Upper lobe of right lung (tissue), 1 donor: ENCODE measurements at places on chromosomes 7 and 10. TPM values are rescaled to one million over a fixed set of nuclear protein-coding genes. Genes with fewer than 3 reads are reported as not detected.

DNA sequence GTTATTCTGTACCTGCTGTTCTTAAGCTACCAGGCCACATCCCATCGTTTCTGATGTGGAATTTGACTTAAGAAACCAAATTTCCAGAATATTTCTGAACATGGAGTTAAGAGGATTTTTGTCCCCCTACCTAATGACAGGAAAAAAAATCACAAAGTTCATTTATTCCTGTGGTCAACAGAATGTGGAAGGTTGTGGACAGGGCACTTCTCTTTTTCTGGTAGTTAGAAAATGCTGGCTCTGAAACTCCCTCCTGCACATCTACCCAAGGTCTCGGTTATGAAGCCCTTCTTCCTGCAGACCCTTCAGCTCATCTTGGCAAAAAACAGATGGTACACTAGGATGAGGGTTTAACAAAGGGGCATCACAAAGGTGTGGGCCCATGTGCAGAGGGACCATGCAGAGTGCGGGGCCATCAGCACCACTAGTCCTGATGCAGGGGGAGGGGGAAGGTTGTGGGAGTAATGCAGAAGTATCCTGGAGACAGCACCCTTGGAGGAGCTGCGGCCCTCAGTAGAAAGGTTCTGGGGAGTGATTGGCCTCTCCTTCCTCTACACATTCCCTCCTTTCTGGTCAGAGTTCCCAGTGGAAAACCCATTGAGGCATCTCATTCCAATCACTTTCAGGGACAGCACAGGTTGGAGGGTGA is 9.8 kb downstream of the ALOX5 start:
- H3K27me3 ChIP-seq = no peaks in the 10 kb centered on the region
- no peak overlapping the region for H3K4me3 ChIP-seq
- H3K4me1 ChIP-seq = no peaks in the 10 kb centered on the region
- peaks cover 4% of the 10 kb centered on the region for H3K36me3 ChIP-seq
- no peak overlapping the region for H3K27ac ChIP-seq
- DNase-seq = no peak

DNA sequence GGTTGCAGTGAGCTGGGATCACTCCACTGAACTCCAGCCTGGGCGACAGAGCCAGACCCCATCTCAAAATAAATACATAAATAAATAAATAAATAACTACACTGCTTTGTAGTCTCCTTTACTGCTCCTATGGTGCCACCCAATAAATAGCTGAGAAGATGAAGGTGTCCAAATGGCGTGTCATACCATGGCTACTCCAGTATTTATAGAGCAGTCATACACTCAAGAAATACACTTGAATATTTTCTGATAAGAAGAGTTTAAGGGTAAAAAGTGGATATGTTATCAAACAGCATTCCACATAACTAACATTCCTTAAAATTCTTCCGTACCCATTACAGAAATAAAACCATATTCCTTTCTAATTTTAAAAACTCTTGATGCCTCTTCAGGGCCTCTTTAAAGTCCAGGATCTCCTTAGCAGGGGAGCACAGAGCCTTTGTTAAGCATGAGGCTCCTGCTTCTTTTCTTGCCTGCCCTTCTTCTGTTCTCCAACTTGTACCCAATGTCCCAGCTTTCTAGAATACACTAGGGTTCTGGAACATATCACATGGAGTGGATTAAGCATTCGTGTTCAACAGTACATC is 7.9 kb upstream of the SAR1A start:
- no peaks in the 10 kb centered on the region for H3K36me3 ChIP-seq
- no peaks in the 10 kb centered on the region for H3K27me3 ChIP-seq
- no peak overlapping the region for H3K4me3 ChIP-seq

- DNase-seq = no peak
- H3K4me3 ChIP-seq = no peak overlapping the region
- H3K27me3 ChIP-seq = no peaks in the 10 kb centered on the region
- no peaks in the 10 kb centered on the region for H3K4me1 ChIP-seq
- no peaks in the 10 kb centered on the region for H3K36me3 ChIP-seq
- H3K27ac ChIP-seq = no peak overlapping the region
These were observed 9.7 kb upstream of the GDF10 start for GRCh38 chr10:47290338-47290737.

DNA sequence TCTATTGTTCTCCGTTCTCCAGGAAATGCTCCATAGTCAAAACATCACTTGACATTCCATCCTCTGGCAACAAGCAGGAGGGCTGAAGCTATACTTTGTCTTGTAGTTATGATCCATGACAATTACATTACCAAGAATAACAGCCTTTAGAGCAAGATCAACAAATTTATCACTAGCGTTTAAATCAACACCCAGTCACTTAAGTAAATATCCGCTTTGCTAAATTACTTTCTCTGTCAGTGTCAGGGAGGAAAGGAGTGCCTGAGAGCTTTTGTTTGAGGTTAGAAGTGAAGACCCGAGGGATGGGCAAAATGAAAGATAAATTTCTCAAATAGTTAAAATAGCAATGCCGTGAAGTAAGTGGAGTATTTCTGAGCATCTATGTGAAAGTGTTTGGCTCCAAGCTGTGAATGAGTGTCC is 236.1 kb upstream of the BMPER start:
- no peak for DNase-seq
- H3K4me3 ChIP-seq = no peak overlapping the region
- no peaks in the 10 kb centered on the region for H3K27me3 ChIP-seq
- H3K36me3 ChIP-seq = no peaks in the 10 kb centered on the region
- no peak overlapping the region for H3K27ac ChIP-seq
- no peaks in the 10 kb centered on the region for H3K4me1 ChIP-seq

CTAGE6 gene
- 0.52 TPM for total RNA-seq

- no peaks in the 10 kb centered on the region for H3K27me3 ChIP-seq
- H3K27ac ChIP-seq = no peak overlapping the region
- no peak for DNase-seq
- H3K36me3 ChIP-seq = no peaks in the 10 kb centered on the region
- H3K4me1 ChIP-seq = no peaks in the 10 kb centered on the region
- no peak overlapping the region for H3K4me3 ChIP-seq
These were observed 20.5 kb downstream of the OTUD1 start for GRCh38 chr10:23459308-23459939.

DNA sequence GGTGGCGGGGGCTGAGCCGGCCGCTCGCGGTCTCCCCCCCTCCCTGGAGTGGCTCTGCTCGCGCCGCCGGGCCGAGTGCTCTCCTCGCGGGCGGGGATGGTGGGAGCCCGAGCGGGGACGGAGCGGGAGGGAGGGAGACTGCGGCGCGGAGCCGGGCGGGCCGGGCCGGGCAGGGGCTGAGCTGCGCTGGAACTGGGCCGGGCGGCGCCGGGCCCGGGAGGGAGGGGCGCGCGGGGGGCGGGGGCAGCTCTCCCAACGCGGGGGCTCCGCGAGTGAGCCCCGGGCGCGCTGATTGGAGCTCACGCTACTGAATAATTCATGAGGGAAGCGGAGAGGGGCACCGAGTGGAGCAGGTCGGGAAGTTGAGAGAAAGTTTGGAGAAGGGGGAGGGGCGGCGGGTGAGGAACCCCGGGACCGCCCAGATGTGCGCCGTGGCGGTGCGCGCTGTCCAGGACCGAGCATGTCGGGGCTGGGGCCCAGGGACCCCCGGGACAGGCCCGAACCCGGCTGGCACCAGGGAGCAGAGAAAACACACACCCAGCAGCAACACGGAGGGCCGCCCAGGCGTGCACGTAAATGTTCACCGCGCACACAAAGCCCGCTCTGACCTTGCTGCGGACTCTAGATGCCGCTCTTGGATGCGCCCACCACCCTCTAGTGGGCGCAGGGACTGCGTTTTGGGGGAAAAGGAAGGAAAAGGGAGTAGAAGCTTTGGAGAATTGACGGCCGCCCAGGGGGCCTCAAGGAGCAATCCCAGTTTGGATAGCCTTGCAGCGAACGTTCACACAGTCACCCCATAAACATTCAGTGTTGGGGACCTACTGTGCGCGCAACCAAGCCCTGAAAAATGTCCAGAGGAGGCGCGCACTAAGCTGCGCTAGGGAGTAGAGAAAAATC is at the start of gene EPHB4:
EPHB4 (minus strand) TSS at position 194 of the 897 bp plus-strand sequence. CDS start 493 bp downstream, outside the sequence.
- H3K27me3 ChIP-seq = no peaks in the 10 kb centered on the region
- H3K36me3 ChIP-seq = peaks cover 14% of the 10 kb centered on the region

TMEM273 gene
- total RNA-seq = 63.1 TPM

DNA sequence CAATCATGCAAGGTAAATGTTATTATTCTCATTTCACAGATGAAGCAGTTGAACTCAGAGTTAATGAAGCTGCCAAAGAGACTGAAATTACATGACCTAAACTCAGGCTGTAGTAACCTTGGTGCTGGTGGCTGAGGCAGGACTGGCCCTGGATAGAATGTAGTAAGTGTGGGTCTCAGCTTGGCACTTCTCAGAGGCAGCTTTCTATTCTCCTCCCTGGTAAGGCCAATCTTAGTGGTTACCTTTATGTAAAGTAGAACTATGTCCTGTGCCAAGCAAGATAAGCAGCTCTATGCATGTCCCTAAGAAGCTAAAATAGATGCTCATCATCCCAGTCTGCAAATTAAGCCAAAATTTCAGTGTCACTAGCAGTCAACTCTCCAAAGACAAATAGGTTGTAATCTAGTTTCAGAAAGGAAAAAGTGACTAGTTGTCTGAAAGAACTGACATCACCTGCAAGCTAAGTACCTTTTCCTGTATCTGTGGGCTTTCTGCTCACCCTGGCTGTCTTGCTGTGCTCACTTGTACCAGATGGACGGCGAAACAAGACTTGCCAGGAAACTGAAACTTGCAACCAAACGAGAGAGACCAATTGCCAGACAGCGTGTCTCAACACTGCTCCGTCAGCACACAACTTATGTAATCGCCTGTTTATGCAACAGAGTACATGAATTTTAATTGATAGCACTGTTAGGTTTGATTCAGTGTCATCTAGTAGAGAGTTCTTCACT is 43.7 kb downstream of the CH25H start:
- no peak for DNase-seq
- no peaks in the 10 kb centered on the region for H3K27me3 ChIP-seq
- no peak overlapping the region for H3K27ac ChIP-seq
- H3K36me3 ChIP-seq = no peaks in the 10 kb centered on the region
- peak overlapping the region; percentile 8 for H3K4me3 ChIP-seq

GRCh38 chr10:133024704-133025557 is 62.8 kb upstream of the ADGRA1 start:
- H3K27me3 ChIP-seq = peaks cover 11% of the 10 kb centered on the region
- DNase-seq = no peak
- no peaks in the 10 kb centered on the region for H3K36me3 ChIP-seq
- H3K4me3 ChIP-seq = no peak overlapping the region

LIPN gene
- 1.0 TPM for total RNA-seq

DNA sequence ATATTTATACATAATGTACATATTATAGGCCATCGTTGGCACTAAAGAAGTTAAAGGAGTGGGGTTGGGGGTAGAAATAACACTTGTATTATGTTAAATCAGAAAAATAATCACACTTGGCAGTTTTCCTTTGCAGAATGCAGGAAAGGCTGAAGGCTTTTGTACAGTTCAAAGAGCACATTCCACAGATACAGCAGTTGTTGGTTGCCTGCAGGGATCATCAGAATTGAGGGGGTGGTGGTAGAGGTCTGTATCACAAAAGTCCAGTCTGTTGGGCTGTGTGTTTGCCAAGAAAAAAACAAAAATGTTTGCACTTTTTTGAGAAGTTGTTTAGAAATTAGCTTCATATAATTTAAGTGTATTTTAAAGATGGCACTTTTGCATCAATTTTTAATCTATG is 231.8 kb upstream of the FOXP2 start:
- no peaks in the 10 kb centered on the region for H3K36me3 ChIP-seq
- no peak overlapping the region for H3K4me3 ChIP-seq
- no peaks in the 10 kb centered on the region for H3K4me1 ChIP-seq
- no peaks in the 10 kb centered on the region for H3K27me3 ChIP-seq

DNA sequence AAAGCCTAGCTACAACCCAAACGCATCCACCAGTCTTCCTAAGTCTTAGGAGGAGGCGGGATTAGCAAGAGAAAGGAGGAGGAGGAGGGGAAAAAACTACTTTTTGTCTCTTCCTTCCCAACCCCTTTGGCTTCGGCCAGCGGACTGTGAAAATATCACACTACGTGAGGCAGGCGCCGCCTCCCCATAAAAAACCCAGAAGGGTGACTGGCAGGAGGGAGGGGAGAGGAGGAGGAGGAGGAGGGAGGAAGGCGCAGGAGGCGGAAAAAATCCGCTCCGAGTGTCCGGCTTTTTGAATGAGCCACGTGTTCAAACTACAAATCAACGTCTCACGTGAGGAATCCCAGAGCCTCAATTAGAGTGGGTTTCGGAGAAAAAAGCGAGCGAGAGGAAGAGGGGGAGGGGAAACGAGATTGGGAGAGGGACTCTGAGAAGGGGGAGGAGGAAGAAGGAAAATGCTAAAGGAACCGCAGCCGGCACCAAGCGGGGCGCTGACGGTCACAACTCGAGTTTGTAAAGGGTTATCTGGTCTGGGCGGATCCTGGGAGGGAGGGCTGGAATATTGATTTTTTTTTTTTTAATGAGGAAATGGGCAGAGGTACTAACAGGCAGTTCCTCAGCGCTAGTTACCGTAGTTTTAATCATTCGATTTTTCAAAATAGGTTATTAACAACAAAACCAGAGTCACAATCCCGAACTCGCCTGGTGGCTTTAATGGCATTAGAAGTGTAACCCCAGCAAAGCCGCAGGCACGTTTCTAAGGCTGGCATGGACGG is at the start of gene IGF2BP3:
IGF2BP3 (minus strand) TSS at position 162 of the 776 bp plus-strand sequence. CDS start 381 bp downstream, outside the sequence.
- DNase-seq = no peak
- H3K36me3 ChIP-seq = no peaks in the 10 kb centered on the region
- no peak within 1 kb of the TSS for H3K27ac ChIP-seq
- H3K27me3 ChIP-seq = peaks cover 99% of the 10 kb centered on the region
- peak within 1 kb of the TSS; percentile 33 for H3K4me3 ChIP-seq

PPP2R2D gene
- total RNA-seq = 28.3 TPM

- no peaks in the 10 kb centered on the region for H3K36me3 ChIP-seq
- DNase-seq = no peak
- peaks cover 3% of the 10 kb centered on the region for H3K4me1 ChIP-seq
- H3K27ac ChIP-seq = no peak overlapping the region
These were observed 94.2 kb downstream of the MYL10 start for GRCh38 chr7:101534873-101535272.

DNA sequence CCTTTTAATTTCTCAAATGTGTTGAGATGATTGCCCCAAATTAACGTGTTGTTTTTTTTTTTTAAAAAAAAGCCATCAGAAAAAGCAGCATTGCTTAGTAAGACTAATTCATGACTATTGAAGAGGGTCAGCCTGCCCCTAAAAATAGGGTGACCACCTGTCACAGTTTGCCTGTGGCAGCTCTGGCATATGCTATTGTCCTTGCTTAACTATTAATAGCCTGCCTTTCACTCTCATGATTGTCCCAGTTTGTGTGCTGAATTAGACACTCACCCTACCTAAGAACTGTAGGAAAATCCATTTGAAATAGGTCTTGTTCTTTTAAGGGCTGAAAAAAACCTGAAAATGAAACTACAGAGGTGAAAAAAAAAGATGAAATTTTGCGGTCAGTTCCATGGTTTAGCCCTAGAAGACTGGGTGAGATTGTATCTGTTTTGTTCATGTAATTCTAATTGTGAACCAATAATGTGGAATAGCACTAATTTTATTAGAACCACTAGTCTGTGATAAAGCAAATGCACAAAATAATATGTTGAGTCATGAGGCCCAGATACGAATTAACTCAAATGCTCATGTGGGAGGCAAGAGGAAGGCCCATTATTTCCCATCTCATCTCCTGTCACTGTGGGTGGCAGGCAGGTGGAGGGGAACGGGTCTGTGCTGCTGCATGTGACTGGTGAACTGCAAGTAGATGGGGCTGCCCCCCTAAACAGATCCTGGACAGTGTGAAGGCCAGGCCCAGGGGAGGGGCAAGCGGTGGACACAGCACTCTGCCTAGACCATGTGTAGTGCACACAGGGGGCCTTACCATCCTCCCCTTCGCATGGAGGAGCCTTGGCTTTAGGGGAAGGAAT is 265.4 kb upstream of the NFE2L3 start:
- peaks cover 72% of the 10 kb centered on the region for H3K27me3 ChIP-seq
- no peak for DNase-seq
- H3K4me1 ChIP-seq = no peaks in the 10 kb centered on the region
- H3K36me3 ChIP-seq = no peaks in the 10 kb centered on the region
- no peak overlapping the region for H3K27ac ChIP-seq

NPFFR1 gene
- total RNA-seq = 1.1 TPM
